ENCODE measurements at places on chromosomes 16 and 17. TPM values are rescaled to one million over a fixed set of nuclear protein-coding genes. Genes with fewer than 3 reads are reported as not detected.

DNA sequence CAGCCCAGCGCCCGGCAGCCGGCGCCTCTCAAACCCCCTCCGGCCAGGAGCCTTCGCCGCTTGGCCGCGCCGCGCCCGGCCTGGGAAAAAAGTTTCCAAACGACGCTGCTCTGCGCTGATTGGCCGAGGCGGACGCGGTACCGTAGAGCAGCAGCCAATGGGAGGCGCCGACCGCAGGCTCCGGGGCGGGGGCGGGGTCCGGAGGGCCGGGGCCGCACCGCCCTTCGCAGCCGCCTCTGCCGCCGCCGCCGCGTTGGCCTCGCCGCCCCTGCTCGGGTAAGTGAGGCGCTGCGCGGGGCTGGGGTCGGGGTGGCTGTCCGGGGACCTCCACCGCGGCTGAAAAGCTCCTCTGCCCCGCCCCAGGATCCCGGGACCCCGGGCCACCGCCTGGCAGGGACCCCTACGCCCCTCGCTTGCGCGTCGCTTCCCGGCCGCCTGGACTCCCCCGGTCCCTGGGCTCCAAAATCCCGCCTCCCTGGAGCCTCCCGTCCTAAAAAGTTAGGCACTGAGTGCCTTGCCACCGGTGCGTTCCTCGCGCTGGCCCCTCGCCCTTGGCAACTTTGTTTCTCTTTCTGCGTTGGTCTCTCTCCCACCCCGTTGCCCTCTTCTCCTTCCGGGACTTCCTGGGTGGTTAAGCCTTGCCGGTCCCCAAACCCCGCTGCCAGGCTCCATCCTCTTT, at the start of gene NDE1:
Gene NDE1, plus strand, starts transcription at position 227 of the 679 bp plus-strand sequence. CDS start 14,534 bp downstream, outside the sequence.
- peak within 1 kb of the TSS; percentile 84 for H3K4me3 ChIP-seq
- H3K27ac ChIP-seq = peak within 1 kb of the TSS; percentile 98
- peak; percentile 73 for DNase-seq
- H3K36me3 ChIP-seq = peaks cover 22% of the 10 kb centered on the region
- peaks cover 14% of the 10 kb centered on the region for H3K4me1 ChIP-seq

- no peaks in the 10 kb centered on the region for H3K27me3 ChIP-seq
- no peaks in the 10 kb centered on the region for H3K36me3 ChIP-seq
- no peak overlapping the region for H3K4me3 ChIP-seq
- peaks cover 21% of the 10 kb centered on the region for H3K4me1 ChIP-seq
Measured at GRCh38 chr16:14186007-14186794, 115.1 kb downstream of the MRTFB start.

Gene FAM20A
- total RNA-seq = 0.19 TPM

Gene TBC1D3G
- not detected for total RNA-seq

Gene SSTR5
- total RNA-seq = not detected
